Stimulated activated CD8-positive, alpha-beta memory T cell treated with anti-CD3 and anti-CD28 coated beads, Interleukin-15, amount 100 ng/mL, for 48 hours (primary cell): ENCODE measurements at places on chromosomes 4 and X.
A peak's percentile ranks its signal among the peaks of the same experiment; 100 is the strongest.

DNA sequence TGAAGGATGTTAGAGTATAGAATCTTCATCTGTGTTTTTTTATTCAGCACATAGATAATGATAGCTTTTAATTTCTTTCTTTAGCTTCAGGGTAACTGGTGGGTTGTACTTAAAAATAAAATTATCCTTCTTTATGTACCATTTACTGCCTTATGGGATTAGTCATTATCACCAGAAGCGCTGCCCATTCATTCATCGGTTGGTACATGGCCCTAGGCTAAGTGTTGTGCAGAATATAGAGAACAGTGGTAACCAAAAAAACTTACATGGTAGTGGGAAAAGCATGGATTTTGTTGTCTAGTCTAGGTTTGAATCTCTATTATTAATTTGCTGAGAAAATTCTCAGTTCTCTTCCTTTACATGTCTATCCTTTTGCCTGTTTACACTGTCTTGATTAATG, 43.5 kb upstream of the PDE5A start:
- no peak for DNase-seq

DNA sequence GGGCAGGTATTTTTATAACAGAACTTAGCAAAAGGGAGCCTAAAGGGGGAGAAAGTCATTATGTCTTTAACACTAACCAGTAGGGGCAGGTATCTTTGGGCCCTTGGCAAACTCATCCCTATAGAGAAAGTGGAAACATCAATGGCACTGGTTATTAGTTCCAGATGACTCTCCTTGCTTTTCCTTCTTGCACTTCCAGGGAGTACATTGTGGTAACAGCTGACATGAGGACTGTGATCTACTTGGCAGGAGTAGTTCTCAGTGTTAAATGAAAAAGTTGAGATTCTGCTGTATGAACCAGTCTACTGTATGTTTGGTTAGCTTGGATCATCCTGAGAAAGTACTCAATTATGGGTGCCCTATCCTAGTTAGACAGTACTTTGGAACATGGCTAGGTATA, 93.6 kb downstream of the ATXN3L start:
- DNase-seq: no peak

- DNase-seq: no peak
Measured at GRCh38 chrX:48522291-48522690, 683 bp downstream of the EBP start.

GRCh38 chr4:129438456-129438981, 342.6 kb downstream of the C4orf33 start:
- DNase-seq: no peak

- no peak for DNase-seq
Measured at GRCh38 chr4:69876071-69876470, 16.1 kb upstream of the SULT1E1 start.

DNA sequence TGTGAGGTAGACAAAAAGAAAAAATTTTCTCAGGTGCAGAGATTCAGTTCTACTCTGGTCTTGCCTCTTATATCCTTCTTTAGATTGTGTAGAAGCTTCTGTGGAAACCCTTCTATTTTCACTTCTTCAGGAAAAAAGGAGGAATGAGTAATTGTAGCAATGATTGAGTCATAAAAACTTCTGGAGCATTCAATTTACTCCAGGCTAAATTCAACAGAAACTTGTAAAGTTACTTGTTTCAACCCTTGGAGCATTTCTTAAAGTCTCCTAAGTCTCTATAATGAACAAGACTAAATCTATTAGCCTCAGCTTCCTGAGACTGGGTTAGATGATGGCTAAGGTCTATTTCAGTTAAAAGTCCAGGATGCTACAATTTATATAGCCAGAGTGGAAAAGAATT, 29.9 kb downstream of the BOD1L1 start:
- no peak for DNase-seq

DNA sequence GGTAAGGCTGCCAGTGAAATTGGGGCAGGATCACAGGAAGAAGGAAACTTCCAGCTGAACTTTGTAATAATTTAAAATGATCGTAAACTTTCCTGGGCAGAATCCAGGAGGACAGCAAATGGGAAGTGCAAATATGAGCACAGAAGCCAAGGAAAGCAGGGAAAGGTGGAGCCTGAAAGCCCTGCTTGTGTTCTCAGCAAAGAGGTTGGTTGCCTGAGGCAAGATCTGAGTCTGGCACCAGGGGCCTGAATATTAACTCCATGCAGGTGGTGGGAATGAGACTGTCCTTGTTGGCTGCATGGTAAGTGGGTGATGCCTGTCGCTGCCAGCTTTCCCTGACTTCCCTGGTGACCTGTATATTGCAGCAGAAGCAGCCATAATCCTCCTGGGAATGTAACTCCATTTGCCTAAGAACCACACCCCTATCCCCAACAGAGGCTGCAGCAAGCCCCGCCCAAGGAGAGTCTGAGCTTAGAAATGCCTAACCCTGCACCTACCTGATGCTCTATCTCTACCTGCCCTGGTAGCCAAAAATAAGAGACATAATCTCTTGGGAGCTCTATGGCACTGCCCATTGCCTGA, 132.0 kb upstream of the HDX start:
- DNase-seq: no peak

GRCh38 chr4:56464581-56464980, 2.8 kb upstream of the SRP72 start:
- no peak for DNase-seq

DNA sequence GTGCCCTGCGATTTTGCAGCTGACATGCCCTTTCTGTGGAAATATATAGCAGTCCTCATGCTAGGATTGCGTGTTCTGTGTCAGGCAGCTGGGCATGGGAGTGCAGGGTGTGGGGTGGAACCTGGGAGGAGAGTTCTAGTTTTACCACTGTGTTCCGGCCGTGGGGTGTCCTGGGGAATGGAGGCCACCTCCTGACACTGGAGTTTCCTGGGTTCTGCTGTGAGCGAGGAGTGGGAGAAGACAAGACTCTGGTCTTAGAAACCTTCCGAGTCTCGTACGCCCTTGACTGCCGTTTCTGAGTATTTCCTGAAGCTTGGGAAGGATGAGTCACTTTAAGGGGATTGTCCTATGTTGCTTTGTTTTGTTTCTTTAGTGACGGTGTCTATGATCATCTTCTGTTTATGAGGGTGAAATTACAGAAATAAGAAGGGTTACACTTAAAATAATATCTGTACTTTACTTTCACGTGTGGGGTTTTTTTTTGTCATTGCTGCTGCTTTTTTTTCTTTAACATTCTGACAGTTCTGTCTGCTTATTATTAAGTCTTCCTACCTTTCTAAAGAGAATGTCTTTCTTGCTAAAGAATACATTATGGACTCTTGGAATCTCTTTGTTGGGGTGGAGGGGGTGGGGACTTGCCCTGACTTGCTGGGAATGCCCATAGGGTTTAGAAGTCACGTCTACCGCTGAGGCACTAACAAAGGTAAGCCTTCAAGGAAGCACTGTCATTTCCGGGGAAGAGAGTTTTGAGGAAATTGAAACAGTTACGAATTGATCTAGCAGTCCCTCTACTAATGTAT, 19.1 kb downstream of the CD99 start:
- no peak for DNase-seq

DNA sequence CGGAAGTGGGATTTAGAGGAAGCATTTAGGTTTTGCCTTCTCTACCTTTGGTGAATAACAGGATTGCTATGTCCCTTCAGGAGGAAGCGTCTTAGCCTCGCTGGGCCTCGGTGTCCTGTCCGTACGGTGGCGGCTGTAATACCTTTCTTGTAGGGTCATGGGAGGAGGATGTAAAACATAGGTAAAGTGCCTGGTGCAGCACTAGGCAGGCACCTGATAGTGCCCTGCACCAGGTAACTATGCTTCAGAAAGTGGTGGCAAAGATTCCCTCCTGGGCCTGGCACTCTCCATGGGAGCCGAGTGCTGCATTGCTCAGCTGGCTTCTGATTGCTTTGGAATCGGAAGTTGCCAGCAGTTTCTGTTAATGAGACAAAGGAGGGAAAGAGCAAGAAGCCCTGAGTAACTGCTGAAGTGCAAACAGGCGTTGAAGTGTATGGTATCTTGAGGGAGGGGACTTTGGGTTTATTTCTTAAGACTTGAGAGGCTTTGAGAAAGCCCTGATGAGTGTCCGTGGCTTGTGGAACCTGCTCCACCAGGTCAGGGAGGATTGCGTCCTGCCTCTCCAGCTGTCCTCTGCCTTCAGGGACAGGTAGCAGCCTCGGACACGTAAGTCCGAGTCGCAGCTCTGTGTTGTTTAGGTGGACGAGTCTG, 45.8 kb downstream of the TBC1D14 start:
- DNase-seq: no peak

- no peak for DNase-seq
Measured at GRCh38 chr4:76059750-76060149, 14.8 kb upstream of the ART3 start.

DNA sequence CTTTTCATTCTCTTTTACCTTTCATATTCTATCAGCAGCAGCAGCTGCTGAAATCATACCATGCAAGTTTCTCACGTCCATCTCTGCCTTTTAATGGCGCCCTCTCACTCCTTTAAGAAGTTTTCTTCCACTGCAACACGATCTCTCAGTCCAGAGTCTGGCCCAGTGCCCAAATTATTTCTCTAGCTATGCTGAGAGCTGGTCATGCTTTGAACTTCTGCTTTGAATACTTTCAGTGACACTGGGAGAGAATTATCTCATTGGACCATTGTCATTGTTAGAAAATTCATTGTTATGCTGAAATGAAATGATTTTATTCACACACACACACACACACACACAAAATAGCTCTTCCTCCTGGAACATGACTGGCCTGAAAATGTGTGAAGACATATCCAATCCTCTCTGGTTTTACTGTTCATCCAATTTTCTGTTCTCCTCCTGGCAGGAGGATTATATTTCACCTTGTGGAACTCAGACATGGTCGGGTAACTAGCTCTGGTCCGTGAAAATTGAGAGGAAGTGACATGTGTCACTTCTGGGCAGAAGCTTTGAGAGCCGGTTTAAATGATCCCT, 1.3 kb upstream of the PDHA1 start:
- DNase-seq: no peak

DNA sequence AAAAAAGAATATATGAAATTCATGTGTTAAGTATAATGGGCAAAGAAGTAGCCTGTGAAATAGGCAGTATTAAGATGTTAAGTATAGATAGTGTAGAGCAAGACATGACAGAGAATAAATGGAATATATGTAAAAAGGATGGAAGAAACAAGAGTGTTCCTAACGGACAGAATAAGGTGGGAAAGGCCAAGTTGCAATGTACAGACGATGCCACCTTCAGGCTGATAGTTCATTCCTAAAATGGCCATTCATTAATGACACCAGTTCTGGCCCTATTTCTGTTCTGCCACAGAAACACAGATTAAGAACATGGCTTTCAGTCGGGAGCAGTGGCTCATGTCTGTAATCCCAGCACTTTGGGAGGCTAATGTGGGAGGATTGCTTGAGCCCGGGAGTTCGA, 4.4 kb upstream of the FAM184B start:
- no peak for DNase-seq

- DNase-seq: no peak
Measured at GRCh38 chrX:132227383-132228112, 8.3 kb upstream of the RAP2C start.

DNA sequence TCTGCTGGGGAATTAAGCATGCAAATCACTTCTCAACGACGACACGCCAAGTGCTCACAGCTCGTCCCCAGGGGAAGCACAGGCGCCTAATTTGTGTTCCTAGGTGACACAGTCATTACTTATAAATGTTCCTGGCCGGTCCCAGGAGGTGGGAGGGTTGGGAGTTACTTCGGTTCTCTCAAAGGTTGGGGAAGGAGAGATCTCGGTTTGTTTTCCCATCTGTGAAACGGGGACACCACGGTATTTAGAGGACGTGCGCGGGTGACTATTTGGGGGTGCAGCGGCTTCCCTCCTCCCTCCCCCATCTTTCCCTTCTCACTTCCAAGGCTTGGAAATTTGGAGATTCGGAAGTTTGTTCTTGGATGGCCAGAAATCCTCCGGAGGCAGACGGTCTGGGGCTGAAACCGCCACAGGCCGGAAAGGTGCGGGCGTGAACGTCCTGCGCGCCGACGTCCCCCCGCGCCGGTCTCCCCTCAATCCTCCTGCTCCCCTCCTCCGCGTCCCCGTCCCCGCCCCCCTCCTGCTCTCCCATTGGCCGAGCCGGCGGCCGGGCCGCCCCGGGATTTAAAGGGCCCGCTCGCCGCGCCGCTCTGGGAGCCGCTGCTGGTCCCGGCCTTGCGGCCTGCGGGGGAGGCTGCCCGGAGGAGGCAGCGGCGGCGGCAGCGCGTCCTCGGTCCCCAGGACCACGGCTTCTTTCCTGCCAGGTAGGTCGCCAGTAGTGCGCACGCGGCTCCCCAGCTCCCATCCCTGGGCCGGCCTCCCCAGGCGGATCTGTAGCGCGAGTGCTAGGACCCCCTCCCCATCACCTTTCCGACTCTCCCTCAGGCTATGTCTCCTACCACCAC, at the start of gene PORCN:
Gene PORCN (plus strand): TSS at position 593 of the 845 bp plus-strand sequence. CDS start 829 bp downstream, outside the sequence.
- peak; percentile 73 for DNase-seq

GRCh38 chrX:68833855-68834331, 5.1 kb downstream of the EFNB1 start:
- no peak for DNase-seq

DNA sequence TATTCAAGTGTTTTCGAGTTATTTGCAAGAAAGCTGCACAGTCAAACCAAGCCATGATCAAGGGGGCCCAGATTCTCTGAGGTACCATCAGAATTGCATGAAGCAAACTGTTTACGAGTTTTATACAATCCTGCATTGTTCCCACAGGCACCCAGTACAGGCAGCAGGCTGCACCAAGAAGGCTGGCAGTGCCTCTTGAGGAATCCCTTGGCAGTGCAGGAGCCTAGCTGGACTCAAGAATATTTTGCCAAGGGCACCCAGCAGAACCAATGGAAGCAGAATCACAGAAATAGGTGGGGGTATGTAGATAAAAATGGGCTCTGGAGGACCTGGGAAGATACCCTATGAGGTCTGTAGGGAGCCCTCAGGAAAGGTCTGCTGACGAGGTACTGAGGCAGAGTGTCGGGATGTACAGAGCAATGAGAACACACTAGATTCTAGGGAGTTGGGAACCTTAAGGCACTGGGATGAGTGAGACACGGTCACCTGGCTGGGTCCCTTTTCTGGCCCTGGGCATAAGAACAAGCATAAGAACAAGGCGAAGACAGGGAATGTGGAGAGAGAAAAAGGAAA, 2.5 kb upstream of the PLP1 start:
- no peak for DNase-seq

- DNase-seq: no peak
Measured at GRCh38 chr4:53321151-53321983, 44.5 kb downstream of the SCFD2 start.

DNA sequence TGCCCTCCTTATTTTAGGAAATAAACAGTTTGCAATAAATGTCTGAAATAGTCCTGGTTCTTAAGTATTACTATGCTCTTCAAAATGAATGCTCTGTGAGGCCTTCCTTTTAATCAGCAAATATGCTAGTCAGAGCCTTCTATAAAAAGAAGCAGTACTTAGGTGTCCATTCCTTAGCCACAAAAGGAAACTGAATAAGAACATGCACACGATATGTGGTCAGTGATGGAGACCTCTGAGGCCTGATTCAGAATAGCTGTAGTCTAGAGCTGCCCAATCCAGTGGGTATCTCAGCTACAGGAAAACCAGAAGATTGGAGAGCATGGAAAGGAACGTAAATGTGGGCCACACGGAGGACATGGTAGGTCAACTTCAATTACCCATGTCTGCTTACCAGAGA, 141.8 kb downstream of the RASL11B start:
- no peak for DNase-seq

- DNase-seq: no peak
Measured at GRCh38 chr4:98293104-98293887, 32.1 kb downstream of the RAP1GDS1 start.
